ENCODE measurements at places on chromosomes 3 and 15.

DNA sequence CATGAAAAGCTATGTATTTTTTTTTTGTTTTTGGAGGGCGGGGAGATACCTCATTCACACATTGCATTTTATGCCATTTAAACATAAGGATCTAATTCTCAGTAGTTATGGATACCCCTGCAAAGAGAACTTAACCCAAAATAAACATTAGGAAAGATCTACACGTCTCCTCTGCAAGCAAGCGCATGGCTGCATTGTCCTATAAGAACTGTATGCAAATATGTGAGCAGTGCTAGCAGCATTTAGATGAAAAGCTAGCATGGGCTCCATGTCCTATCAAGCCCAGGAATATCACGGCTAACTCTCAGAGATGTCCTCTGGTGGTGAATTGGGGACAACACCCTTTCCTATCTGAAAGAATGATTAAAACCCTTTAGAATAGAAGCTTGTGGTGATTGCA is 292.8 kb downstream of the MEX3B start:
- DNase-seq = peak; percentile 58

- DNase-seq = no peak
Observed at GRCh38 chr3:177317247-177317646, 120.0 kb upstream of the TBL1XR1 start.

DNA sequence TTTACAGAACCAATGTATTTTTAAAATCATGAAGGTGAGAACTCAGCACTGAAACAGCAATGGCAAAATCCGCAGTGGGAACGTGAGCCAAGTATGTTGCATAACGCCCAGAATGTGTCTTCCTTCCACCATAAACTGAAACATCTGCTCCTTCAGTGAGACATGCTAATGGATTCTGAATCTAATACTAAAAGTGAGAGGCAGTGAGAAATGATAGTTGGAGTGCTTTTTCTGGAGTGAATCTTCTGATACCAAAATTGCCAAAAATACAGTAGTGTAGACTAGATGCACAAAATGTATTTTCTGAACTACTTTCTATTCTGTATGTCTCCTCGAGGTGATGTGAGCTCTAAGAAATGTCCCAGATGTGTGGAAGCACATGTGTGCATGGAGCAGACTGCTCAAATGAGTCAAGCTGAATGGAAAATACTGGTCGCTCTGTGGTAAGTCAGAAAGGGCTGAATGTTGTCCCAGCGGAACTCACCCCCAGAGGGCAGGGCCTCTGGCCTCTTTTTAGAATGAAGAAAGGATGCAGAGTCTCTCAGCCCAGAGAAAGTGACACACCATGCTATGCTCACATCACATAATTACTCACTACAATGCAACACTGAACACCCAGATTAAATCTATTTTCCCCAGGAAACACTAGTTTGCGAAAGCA is 73.0 kb downstream of the ATP10A start:
- peak; percentile 50 for DNase-seq

DNA sequence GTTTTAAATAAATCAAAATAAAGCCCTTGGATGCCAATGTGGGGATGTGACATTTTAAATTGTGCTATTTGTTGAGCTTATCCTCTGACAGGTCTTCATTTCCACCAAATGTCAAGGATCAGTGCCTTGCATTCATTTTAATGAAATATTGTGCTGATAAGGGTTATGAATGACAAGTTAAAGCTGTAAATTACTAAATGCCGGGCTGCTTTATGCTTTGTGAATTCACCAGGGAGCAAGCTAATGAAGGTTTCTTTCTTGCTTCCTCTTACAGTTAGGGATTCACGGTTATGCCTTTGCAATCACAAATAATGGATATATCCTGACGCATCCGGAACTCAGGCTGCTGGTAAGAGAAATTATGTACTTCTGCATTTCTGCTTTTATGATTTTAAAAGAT is 81.7 kb downstream of the LRTM1 start:
- no peak for DNase-seq

GRCh38 chr3:107651782-107652181 is 129.0 kb downstream of the BBX start:
- no peak for DNase-seq

DNA sequence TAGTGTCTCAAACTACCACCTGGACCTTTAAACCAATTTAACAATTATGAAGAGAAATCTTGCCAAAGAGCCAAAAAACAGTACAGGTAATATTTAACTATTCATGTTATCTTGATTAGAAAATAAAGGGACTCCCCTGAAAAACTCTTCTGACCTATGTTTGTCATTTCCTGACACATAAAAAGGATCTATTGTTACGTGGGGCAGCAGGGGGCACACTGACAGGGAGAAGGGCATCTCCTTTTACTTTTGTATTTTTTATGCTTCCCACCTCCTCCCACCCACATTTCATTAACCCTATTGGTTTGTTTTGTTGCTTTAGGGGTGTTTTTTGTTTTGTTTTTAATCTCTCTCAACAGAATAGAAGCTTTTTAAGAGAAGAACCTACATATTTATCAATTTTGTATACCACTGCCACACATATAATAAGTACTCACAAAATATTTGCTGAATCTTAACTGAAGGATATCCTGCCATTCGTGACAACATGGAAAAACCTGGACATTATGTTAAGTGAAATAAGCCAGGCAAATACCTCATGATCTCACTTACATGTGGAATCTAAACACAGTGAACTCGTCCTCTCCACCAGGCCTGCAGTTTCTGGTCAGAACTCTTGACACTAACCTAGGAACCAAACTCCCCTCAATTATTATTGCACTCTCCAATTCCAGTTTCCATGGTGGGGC is 17.7 kb downstream of the STAG1 start:
- peak; percentile 36 for DNase-seq

Data from mesendoderm (in vitro differentiated cells).